ENCODE measurements at places on chromosomes 2 and 18.

DNA sequence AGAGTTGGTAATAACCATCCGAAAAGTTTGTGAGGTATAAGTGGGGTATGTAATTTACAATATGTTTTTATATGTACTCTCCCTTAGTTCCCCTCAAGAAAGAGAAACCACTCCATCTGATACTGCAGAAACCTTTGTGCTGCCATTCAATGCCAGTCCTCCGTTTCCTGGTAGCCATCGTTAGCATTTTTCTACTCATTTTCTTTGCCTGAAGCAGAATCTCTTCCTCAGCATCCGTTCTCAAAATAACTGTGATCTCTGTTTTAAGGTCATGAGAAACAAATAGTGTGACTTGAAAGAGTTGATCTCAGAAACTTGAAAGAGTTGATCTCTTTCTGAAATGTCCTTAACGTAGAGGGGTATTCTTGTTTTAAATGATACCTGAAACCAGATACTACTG is 996 bp downstream of the PTCD3 start:
- no peak for DNase-seq

DNA sequence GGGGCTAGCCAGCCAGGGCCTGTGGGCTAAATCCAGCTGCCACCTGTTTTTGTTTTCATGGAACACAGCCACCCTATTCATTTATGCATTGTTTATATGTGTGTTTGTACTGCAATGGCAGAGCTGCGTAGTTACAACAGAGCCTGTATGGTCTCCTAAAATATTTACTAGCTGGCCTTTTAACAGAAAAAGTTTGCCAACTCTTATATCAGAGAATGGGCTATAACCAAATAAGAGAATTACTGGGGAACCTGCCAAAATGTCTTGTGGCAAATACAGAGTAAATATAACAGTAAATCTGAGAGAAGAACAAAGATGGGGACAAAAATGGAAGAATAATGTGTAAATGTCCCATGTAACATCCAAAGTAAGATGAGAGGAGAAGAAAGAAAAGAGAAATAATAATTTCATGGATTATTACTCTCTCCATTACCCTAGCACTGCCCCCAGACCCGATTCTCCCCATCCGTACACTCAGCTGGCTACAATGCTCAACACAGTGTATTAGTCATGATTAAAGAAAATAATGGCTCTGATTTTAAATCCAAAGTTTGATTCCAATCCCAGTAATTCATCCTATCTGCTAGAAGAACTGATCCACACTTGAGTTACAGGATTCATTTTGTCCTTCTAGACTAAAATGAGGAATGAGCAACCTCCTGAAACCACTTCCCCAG is 249.3 kb downstream of the LRATD1 start:
- DNase-seq = no peak

DNA sequence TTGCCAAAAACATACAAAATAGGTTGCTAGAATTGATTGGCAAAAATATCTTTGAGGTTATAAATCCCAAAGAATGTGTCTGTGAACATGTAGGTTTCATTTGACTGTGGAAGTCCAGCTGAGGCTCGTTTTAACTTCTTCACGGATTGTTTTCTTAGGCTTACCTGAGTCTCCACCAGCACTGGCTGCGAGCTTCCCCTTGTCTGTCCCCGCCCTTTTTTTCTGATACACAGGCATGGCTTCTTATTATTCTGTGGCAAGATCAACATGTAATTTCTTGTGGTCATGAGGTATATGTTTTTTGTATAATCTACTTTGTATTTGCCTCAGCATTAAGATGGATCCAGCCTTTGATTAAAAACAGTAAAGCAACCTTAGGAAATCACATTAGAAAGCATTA is 7.2 kb upstream of the SLC40A1 start:
- DNase-seq = no peak

GRCh38 chr2:186721956-186722355 is 28.1 kb downstream of the FAM171B start:
- DNase-seq = no peak

DNA sequence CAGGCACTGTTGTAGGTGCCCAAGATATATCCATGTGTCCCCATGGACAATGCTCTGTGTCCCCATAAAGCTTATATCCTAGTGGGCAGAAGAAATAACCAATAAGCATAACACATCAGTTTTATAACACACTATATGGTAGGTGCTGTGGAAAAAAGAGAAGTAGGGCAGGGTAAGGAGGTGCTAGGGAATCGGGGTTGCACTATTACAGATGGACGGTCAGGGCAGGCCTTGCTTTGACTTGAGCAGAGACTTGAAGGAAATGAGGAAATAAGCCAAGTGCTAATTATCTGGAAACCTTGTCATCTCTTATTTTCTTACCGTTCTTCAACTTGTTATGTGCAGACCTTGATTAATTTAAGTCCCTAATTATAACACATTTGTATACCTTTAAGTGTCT is 82.0 kb downstream of the PHLPP1 start:
- DNase-seq = no peak

GRCh38 chr2:28547906-28548600 is 52.2 kb downstream of the PLB1 start:
- DNase-seq = no peak

GRCh38 chr2:19545507-19545906 is 187.1 kb upstream of the OSR1 start:
- DNase-seq = no peak

DNA sequence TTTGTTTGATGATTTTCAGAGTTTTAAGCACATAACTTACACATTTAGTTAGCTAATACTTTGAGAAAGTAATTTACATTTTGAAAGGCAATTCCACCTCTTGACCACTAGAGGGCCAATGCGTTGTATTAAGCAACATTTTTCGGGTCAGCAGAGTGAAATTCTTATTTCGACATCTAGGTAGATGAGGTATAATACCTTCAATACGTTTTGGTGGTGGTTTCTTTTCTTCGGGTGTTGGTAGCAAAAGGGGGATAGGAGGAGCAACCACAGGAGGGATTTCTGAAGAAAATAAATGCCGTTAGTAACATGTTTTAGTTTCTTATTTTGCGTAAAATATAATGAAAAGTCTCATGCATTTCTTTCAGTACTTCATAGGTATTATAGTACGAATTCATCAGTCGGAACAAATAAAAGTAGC is 106.3 kb downstream of the TTN start:
- no peak for DNase-seq

DNA sequence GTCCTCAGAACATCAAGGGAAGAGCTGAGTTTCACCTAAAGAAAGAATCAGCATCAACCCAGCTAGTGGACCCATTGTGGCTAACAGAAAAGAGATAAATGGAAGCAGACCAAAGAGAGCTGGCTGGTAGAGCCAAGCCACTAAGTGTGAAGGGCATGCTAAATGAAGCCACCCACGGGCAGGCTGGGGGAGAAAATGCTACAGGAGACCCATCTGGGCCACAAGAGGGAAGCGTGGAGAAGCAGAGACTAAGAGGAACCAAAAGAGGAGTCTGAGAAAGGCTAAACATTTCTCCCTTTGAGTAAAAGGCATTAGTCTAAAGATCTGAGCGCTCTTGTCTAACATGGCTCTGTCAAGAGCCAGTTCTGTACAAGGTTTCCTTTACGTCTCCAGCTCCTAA is 15.8 kb downstream of the CWC22 start:
- no peak for DNase-seq

DNA sequence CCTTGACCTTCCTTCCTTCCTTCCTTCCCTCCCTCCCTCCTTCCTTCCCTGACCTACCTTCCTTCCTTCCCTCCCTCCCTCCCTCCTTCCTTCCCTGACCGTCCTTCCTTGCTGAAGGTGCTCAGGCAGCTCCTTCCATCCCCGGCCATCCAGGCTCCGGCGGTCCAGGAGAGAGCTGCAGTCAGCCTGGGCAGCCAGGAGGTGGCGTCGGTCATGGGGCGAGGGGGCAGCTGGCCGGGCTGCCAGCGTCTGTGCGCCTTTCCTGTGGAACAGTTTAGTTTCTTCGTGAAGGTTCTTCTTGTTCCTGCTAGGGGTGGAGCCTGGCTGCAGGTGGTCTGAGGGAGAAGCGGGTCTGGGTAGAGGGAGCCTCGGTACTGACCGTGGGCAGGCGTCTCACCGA is 15.7 kb downstream of the GPR35 start:
- peak; percentile 35 for DNase-seq

DNA sequence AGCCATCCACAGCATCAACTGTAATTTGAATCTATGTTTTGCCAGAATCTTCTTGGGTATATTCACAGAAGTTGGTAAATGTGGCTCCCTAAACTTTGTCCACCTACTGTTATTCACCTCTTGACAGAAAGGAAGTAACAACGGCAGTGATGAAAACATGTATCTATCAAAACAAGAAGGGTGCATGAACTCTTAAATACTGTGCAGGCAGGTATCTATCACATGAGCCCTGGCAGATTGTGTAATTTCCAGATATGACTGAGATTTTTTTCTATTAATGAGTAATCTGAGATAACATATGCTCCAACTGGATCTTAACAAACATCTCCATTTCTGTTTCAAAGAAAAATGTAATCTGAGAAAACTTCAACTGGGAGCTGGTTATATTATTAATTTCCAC is 36.6 kb downstream of the SFT2D3 start:
- no peak for DNase-seq

DNA sequence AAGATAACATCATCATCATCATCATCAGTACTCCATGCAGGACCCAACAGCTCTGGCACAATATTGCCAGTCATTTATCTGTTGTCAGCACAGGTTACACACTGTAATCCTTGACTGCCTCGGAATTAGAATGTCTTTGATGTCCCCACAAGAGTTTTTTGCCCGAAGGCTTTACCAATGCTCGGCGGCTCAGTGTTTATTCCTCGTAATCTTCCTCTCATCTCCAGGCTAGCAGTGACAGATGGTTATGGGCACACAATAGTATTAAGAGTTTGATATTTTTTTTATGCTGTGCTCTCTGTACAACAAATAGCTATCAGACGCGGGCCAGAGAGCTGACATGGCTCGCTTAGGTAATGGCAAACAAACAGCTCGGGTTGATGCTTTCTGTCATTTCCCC is 515.2 kb downstream of the ZEB2 start:
- no peak for DNase-seq

DNA sequence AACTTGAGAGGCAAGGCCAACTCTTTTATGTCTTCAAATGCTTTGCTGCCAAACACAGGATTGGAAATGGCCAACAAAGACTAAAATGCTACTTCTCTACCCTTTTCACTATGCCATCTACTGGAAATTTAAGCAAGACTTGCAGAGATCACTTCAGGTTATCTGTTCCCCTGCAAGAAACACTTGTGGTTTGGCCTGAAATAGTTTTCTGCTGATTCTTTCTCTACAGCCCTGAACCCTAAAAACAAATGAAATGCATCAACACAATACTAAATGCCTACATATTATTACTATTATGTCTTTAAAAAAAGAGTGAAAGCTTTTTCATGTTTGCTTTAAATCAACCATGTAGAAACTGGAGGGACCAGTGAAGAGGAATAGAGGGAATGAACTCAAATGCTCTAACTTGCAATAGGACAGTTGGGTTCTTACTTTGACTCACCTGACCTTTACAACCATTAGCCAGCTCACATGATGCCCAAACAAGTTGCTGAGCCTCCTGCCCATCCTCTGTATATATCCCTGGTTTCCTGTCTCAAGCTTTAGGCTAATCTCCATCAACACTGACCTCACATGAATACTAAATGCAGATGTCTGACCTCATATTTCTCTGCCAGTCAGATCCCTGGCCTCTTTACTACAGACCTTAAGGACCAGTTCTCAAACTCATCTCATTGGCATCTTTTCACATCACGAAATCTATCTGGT is 17.5 kb upstream of the ADAM17 start:
- no peak for DNase-seq

DNA sequence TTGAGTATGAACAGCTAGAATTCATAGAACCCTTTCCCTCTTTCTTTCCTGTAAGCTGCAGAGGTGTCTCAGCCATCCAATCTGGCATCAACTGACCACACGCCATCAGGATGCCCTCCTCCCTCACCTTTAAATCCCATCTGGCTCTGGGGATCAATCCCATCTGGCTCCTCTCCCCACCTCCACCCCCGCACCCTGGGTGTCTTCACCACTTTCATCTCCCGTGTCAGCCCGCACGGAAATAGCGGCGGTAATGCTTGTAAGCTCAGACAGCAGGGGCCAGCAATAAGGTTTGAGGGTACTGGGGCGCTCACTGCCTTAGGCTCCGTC is 508 bp upstream of the TUBA4B start:
- DNase-seq = no peak

DNA sequence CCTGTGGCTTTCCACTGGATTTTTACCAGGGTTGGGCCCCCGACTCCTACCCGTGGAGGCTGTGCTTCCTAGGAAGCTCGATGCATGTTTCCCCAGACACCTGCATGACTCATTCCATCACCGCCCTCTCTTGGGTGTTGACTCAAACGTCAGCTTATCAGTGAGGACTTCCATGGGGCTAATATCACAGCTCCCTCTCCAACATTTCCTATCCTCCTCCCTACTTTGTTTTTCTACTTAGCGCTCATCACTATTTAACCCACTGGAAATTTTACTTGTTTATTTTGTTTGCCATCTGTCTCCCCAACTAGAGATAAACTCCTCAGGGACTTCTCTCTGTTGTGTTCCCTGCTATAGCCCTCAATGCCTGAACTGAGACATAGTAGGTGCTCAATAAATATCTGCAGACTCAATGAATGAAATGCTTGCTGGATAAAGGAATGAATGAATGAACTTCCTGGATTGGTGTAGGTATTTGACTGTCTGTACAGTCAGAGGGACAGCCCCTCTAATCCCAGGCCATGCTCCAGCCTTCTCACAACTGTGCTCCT is 89.7 kb upstream of the MSH2 start:
- no peak for DNase-seq

- no peak for DNase-seq
These were observed 56.6 kb downstream of the CABYR start for GRCh38 chr18:24195296-24196053.

GRCh38 chr2:88199912-88200682 is 30.0 kb downstream of the THNSL2 start:
- no peak for DNase-seq

DNA sequence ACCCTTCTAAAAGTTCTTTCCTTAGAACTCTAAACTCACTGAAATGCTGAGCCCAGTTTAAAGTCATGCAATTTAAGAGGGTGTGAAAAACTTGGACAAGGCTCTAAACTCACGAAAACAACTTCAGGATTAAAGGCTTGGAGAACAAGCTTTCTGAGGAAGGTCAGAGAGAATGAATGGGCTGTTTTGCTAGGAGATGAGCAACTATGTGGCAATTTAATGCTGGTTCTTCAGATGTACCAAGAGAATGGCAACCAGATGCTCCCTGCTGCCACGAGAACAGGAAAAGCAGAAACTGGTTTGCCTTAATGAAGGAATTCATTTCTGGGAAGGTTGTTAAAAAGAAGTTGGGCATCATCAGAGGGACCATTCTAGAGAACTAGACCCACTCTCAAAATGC is 77.8 kb upstream of the PMAIP1 start:
- DNase-seq = no peak

GRCh38 chr2:219689676-219690628 is 62.5 kb downstream of the SLC4A3 start:
- DNase-seq = no peak

All from iPS DF 19.7 (cell line).